NCI-H1417 treated with DMSO at 0.1 percent for 48 hours (cell line): ENCODE measurements at places on chromosomes 7 and 10.

DNA sequence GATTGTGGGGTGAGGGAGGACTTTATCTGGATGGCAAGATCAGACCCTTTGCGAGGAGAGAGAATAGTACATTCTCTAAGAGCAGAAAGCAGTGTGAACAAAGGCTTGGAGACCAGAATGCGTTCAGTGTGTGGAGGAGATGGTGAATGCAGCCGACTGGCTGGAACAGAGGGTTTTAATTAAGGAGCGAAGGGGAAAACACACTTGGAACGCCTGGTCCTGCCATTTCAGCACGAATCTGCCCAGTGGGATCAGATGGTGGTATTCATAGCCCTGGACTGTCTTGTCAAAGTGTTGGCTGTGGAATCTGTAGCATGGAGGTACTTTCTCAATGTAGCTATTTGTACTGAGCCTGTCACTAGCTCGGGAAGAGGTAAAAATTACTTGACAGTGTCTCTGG lies 260.9 kb downstream of the SLC25A13 start:
- no peak for DNase-seq

DNA sequence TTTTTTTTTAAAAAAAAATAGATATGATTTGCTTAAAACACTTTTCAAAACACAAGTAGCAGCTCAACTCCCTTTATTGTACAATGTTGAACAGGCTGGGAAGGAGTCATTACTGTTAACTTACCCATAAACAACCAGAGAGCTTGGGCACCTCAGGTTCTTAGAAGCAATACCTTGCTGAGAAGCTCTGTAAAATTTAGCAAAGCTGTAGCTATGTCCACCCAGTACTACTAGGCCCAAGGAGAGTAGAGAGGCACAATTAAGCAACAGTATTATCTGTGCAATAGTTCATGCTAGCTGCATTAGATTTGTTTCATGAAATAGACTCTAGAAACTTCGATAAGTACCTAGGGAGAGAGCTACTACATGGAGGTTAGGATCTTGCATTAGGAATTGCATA lies 32.0 kb downstream of the SEMA3A start:
- DNase-seq, result no peak

GRCh38 chr7:3683546-3684539 lies 382.8 kb downstream of the SDK1 start:
- DNase-seq, result no peak

DNA sequence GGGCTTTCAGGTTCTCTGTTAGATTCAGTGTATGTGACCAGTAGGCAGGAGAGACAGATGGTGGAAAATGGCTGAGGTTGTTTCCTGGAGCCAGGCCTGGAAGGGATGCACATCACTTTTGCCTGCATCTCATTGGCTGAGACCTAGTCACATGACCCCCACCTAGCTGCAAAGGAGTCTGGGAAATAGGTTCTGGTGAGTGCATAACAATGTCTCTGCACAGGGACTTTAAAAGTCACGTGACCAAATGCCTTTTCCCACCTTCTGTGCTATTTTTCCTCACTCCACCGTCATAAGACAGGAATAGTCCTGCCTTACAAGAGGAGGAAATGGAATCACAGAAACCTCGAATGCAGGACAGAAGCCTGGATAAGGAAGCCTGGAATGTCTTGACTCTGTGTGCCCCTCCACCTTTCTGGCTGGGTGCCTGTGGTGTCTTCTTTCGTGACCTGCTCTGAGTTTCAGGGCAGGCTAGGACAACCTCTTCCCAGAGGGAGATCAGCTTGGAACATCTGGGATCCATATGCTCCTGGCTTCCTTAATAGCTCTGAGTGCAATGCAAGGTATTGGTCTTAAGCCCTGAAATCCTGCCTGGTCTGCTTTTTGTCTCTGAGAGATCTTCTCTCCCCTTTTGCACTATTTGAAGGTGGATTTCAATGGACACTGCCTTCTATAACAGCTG lies 139.9 kb upstream of the ZNF438 start:
- no peak for DNase-seq

GRCh38 chr7:74028321-74028838 lies 407 bp downstream of the ELN start:
- no peak for DNase-seq

DNA sequence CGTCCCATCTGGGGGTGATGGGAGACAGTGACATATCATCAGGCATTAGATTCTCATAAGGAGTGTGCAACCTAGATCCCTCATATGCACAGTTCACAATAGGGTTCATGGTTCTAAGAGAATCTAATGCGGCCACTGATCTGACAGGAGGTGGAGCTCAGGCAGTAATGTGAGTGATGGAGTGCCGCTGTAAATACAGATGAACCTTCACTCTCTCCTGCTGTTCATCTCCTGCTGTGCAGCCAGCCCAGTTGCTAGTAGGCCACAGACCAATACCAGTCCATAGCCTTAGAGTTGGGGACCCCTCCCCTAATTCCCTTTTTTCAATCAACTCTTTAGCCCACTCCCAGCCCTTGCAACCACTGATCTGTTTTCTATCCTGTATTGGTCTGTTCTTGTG lies 581.1 kb upstream of the AUTS2 start:
- no peak for DNase-seq

DNA sequence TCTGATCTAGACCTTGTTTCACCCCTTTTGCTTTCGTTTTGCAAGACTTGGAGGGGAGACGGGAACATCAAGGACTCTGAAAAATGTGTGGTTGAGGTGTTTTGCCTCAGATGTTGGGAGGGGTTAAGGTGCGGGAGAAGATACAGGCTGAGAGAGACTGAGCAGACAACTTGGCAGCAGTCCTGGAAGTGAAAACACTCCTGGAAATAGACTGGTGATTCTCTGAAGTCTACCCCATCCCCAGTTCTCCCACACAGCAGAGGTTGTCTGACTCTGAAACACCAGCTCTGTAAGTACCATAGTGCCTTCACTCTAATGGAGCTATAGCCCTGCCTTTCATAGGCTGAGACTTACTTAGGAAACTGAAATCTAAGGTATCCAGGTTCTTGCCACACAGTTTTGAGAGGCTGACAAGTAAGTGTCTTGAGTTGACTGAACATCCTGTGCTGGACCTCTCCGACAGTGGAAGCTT lies 152.5 kb downstream of the PPP1R9A start:
- DNase-seq, result no peak

GRCh38 chr10:93076871-93077270 lies 3.2 kb downstream of the CYP26A1 start:
- no peak for DNase-seq

DNA sequence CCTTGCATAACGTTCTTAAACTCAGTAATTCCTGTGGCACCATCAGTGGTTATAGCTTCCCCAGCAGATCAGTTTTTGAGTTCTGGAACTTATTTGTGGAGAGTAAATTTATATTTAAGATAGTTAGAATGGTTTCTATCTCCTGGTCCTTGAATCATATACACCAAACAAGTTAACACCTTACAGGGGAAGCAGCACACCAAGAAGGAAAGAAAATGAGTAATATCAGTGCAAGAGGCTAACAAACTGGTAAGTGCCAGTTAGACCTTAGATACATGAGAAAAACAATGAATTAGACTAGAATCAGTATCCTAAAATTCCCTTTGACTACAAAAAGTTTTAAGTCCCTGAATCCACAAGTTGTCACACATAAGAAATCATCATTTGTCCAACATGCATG lies 54.2 kb downstream of the ABI1 start:
- DNase-seq, result no peak

DNA sequence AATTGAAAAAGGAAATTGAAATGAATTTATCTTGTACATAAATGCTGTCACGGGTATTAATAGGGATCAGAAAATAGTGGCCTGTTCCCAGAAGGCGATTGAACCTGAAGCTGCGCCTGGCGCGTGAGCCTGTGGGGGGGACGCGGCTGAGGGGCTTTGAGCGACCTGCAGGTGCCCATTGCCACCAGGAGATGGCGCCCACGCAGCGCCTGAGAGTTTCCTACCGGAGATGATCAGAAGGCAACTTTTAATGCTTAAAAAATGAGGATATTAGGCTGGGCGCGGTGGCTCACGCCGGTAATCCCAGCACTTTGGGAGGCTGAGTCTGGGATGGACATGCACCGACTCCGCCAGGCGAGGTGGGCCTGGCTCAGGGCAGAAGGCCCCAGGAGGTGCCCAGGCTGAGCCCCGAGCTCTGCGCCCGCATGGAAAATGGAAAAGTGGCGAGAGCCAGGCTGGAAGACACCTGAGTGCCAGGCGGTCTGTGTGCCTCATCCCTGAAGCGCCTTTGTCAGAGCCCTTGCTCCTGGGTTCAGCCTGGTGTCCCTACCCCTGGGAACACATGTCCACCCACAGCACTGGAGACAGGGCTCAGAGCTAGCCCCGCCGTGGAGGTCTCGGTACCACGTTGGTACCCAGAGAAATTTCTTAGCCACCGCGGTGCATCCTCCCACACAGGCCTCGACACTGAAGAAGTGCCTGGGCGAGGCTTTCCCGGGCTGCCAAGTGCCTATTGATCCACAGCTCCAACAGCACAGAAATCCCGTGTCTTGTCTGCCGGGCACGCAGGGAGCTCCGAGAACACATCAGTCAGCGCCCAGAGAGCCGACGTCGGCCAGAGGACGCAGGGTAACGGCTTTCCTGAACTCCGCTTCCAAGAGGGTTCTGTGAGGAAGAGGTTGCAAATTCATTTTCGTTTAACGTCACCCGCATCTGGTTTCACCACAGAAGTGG lies 117.4 kb downstream of the INPP5A start:
- DNase-seq, result no peak

DNA sequence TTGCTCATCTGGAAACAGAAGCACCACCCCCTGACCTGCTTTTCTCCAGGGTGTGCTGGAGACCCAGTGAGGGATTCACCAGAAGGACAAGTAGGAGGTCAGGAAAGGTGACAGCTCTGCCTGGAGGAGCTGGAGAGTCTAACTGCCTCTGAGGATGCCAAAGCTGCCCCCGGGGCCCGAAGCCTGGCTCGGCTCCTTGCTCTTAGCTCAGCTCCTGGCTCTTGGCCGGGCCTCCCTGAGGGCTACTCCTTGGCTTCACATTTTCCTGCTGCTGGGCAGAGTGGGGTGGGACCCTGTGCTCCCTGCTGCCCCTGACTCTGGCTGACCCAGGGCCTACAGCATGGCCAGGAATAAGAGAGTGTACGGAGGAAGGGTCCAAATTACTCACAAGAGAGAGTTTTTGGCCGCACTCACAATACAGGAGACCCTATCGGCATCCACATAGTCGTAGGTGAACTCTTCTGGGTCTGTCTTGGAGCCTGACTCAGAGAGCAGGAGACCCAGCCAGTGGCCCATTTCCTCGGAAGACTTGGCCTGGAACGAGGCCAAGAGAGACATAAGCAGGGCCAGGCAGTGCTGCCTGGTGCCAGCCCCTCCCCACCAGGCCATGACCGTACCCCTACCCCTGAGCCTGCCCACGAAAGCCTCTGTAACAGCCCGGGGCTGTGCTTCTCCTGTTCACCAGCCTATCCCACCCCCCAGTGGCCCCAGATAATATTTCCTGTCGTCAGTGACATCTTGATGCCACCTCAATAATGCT lies 63.1 kb downstream of the VWA2 start:
- no peak for DNase-seq

DNA sequence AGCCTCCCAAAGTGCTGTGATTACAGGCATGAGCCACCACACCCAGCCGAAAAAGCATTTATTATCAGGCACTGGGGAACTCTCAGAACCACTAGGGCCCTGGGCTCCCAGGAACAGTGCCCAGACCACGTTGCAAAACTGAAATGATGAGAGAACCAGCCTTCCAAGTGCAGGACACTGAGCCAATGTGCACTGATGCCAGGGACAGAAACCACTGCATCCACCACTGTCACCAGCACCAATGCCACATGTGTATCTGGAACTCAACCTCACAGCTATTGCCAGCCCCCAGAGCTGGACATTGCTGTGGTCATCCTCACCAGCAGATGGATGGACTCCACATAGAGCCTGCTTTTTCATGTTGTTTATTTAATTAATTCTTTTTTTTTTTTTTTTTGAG lies 28.2 kb upstream of the TPST1 start:
- no peak for DNase-seq

- no peak for DNase-seq
These were observed 21.3 kb downstream of the CCDC3 start for GRCh38 chr10:12980102-12980661.

DNA sequence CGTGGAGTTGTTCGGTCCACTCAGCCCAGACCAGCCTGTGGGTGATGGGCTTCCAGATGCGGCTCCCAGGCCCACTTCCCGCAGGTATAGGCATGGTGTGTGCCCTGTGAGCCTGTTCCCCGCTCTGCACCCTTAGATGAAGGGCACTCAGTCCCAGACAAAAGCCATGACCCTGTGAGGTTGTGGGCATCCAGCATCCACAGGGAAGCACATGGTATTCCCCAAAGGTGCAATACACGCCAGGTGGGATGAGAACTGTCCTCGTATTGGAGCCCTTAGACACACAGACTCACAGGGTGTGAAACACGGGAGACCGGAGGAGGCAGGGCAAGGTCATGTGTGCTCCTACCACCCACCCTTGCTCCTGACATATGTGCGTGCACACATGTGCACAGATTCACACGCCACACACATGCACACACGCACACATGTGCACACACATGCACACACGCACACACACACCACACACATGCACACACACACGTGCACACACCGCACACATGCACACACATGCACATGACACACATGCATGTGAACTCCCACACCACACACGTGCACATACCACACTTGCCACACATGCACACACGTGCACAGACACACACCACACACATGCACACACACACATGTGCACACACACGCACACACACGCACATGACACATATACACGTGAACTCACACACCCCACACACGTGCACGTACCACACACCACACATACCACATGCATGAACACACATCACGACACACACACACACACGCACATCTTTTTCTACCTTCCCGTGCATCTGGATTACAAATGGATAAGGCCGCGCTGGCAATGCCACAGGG lies 319.4 kb downstream of the WDR37 start:
- DNase-seq, result no peak

DNA sequence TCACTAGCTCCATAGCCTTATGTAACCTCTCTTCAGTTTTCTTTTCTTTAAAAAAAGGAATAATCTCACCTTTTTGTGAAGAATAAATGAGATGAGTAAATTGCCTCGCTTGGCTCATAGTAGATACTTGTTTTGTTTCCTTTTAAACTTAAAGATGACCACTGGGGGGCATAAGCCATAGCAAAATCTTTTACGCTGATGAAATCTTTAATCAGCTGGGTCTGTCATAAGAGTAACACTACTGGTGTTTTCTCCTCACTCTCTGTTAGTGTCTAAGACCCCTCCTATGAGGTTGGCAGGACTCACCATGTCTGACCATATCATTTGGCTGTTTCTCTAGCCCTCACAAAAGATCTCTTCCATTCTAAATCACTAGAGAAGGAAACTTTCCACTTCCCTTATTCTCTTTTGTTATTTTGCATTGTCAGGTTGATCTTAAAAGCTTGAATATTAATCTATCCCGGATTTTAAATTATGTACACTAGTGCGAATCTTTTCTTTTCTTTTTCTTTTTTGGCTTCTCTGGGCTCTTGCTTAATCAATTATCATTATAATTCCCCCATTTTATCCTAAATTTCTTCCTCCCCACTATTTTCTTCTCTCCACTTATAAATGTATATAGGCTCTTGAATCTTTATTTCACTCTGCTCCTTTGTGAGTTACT lies 12.5 kb downstream of the STAG3 start:
- no peak for DNase-seq
